A549 treated with AZD2906 at 1 μM for 4 hours (cell line): ENCODE measurements at places on chromosomes 7 and 10. TPM values are rescaled to one million over a fixed set of nuclear protein-coding genes. Genes with fewer than 3 reads are reported as not detected.

ASAH2 gene
- total RNA-seq: 0.63 to 2.7 TPM (median 1.5 TPM) in 5 replicates

VSIR gene
- total RNA-seq: 25.5 to 40.9 TPM (median 39.4 TPM) in 5 replicates

UCMA gene
- not detected in 5 replicates for total RNA-seq

PIP gene
- total RNA-seq: 0.16 to 0.41 TPM (median 0.29 TPM) in 3 of 5 replicates, not detected in the others

C10orf53 gene
- not detected in 5 replicates for total RNA-seq

CEP55 gene
- total RNA-seq: 55.1 to 72.8 TPM (median 61.4 TPM) in 5 replicates

HOXA3 gene
- 3.7 to 5.6 TPM (median 4.7 TPM) in 5 replicates for total RNA-seq

CPA2 gene
- total RNA-seq: 0.05 to 0.33 TPM (median 0.11 TPM) in 3 of 5 replicates, not detected in the others
